ENCODE measurements at places on chromosomes 2 and 18.

GRCh38 chr2:150110548-150110947 lies 376.9 kb downstream of the RND3 start:
- no peak for DNase-seq

DNA sequence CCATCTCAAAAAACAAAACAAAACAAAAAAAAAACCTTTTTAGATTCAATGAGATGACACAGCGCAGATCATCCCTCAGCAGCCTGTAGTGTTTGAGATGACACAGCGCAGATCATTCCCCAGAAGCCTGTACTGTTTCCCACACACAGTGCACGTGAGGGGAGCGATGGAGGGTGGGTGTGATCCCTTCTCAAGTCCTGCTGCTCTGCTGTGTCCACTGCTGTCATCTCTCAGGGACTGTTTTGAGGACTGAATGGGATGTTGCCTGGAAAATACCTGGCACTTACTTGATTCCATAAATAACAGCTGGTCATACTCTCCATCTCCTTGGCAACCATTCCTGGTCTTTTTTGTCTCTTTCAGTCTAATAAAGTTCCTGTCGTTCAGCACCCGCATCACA lies 25.7 kb downstream of the TGOLN2 start:
- no peak for DNase-seq

- DNase-seq = no peak
These were observed 375 bp downstream of the WNT10A start for GRCh38 chr2:218880859-218881594.

DNA sequence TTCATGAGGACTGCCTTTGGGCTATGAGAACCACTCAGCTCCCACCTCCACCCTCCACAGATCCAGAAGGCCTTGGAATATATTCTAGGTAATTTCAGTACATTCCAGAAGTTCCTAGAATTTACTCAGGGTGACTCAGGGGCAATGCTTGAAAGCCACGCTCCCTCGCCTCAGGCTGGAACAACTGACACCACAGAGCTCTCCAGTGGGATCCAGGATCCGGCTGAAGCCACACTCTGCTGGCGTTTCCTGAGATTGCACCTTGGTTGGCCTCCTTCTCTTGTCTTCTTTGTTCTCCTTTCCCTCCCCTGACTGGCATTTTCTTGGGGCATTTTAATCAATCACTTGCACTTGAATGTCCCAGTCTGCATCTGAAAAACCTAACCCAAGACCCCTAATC lies 92.6 kb upstream of the KCNE4 start:
- DNase-seq = no peak

DNA sequence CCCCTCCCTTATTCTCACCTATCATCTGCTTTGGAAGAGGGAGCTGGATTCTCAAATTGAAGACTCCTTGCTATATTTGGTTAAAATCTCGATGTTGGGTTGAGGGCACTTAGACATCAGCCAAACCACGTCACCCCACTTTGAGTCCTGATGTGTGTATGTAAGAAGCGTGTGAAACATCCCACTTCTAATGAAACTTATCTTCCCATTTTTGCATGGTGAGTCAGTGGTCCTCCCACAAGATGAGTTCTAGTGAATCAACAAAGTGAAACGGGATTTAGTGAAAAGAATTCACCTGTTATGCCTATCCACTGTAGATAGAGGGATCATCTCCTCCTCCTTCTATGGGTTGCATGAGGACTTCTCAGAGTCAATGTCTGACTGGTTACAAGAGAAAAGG lies 51.4 kb upstream of the SPRED2 start:
- DNase-seq = no peak

GRCh38 chr2:23684395-23685176 lies 242.3 kb downstream of the ATAD2B start:
- no peak for DNase-seq

DNA sequence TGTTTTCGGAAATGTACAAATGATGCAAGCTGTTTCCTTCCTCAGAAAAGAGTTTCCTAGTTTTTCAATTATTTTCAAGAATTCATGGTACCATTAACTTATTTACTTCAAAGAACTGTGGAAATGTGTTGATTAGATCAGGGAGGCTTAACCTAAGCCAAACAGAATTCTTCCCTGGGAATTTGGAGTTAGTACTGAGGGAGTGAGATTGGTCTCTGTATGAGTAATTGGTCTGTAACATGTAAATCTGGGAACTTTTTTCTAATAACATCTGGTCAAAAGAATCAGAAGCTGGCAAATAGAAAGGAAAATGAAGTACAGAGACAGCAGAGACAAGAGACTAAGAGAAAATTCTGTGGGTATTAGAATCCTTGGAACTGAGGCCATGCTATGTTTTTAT lies 145.8 kb downstream of the BABAM2 start:
- no peak for DNase-seq

GRCh38 chr2:200449149-200449548 lies 60.7 kb downstream of the KCTD18 start:
- no peak for DNase-seq

DNA sequence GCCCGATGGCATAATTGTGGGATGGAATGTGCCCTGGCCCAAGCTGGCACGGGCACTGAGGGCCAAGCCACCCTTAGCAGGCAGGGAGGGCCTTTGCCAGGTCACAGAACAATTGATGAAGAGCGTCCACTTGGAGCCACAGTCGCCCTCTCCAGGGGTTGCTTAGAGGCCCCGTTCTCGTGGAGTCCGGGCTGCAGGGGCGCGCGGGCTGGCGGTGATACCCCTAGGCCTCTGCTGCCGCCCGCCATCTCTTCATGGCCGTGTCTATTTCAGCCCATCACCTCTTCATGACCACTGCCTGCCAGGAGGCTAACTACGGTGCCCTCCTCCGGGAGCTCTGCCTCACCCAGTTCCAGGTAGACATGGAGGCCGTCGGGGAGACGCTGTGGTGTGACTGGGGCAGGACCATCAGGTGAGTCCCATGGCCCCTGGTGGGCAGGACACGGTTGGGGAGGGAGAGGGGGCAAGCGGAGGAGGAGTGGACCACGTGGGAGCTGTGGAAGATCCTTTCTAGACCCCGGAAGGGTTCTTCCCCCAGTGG lies 17.6 kb downstream of the RAMP1 start:
- no peak for DNase-seq

- no peak for DNase-seq
These were observed 224.4 kb downstream of the ZNF385B start for GRCh38 chr2:179636995-179637394.

DNA sequence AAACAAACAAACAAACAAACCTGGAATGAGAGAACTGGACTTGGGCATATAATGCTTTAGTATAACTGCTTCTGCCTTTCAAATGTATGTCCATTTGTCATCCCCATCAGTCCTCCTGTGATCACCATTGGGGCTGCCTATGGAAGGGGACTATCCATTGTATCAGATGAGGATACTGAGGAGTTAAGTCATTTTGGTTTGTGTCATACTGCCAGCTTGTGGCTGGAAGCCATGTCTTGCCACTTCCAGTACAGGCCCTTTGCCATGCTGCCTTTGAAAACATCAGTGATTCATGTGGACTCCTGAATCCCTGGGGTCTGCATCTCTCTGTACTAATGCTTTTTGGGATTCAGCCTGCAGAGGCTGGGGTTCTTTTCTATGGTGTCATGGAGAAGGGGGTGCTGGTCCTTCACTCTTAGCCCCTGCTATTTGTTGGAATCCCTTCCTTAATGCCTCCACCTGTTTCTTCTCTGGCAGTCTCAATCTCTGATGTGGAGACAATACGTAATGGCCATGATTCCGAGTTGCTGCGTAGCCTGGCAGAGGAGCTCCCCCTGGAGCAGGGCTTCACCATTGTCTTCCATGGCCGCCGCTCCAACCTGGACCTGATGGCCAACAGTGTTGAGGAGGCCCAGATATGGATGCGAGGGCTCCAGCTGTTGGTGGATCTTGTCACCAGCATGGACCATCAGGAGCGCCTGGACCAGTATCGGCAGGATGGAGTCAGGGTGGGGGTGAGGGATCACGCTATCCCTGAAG lies 10.6 kb downstream of the PLCD4 start:
- no peak for DNase-seq

GRCh38 chr18:62525608-62526007 lies 2.8 kb downstream of the ZCCHC2 start:
- DNase-seq = no peak

- DNase-seq = no peak
These were observed 4.3 kb downstream of the NLRC4 start for GRCh38 chr2:32260376-32260775.

- no peak for DNase-seq
These were observed 2.0 kb downstream of the NAGK start for GRCh38 chr2:71070294-71071093.

DNA sequence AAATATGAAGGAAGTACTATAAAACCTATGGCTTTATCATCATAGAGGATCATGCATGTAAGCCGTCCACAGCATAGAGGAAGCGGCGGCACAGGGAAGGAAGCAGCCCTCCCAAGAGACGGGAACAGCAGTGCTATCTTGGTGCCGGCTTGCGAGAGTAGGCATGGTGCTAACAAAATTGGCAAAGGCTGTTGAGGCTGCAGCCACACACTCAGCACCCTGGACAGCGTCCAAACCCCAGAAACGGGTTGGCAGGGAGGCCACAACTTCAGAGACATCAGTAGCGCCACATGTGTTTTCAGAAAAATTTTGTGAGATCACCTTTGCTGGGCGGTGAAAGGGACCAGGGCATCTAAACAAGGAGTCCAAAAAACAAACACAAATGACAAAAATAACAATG lies 37.7 kb downstream of the NETO1 start:
- no peak for DNase-seq

DNA sequence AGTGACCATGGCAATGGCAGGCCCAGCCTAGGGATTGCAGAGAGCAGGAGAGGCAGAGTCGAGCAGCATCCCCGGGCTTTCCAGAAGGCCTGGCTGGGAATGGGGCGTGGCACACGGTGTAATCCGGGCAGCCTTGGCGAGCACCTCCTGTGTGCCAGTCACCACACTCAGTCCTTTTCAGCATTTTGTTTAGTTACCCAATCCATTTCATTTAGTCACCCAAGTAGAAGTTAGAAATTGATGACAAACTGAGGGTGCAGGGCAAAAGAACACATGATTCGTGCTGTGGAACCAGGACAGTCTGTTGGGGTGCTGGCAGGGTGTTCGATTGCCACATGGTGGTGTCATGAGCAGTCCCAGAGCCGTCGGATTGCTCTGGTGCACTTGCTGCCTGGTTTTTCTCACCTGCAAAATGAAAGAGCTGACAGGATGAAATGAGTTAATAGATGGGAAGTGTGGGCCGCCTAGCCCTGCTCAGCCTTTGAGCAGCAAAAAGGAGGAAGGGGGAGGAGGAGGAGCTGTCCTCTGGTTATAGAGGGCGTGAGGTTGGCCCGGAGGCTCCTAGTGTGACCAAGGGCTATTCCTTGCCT lies 299.4 kb downstream of the AGAP1 start:
- DNase-seq = no peak

DNA sequence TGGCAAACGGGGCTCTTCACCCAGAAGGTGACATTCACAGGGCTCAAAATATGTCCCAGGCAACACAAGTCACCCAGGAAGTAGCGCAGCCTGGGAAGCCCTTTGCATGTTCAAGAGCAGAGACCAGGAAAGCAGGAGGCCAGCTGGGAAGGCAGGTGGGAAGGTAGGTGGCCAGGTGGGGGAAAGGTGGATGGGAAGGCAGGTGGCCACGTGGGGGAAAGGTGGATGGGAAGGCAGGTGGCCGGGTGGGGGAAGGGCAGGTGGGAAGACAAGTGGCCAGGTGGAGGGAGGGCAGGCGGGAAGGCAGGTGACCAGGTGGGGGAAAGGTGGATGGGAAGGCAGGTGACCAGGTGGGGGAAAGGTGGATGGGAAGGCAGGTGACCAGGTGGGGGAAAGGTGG lies 102.7 kb downstream of the ZNF516 start:
- no peak for DNase-seq

GRCh38 chr2:197108758-197109157 lies 182.3 kb upstream of the PGAP1 start:
- peak; percentile 46 for DNase-seq

DNA sequence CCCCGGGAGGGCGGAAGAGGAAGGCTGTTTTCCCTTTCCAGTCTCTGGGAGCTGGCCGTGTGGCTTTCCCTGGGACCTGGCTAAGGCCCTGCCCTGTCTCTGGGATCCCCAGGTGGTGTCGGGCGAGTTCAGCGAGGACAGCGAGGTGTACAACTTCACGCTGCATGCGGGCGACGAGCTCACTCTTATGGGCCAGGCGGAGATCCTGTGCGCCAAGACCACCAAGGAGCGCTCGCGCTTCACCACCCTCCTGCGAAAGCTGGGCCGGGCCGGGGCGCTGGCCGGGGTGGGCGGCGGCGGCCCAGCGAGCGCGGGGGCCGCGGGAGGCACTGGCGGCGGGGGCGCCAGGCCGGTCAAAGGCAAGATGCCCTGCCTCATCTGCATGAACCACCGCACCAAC lies 11.2 kb downstream of the GAREM2 start:
- DNase-seq = no peak

GRCh38 chr2:58350484-58350883 lies 109.4 kb upstream of the FANCL start:
- no peak for DNase-seq

DNA sequence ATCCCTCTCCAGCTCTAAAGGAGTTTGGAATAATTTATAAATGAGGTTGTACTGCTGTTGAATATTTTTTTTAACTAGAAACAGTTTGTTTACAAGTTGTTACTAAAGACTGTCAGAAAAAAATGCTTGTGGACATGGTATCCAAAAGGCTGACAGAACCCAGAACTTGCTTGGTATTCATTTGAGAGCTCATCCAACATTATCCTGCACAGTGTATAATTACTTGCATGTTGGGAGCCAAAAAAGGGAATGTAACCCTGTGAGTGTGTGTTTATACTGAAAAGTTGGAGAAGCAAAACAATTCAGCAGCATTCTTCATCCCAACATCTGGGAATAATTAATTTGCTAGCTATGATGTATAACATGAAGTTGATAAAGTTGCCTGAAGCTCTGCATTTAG lies 42.1 kb upstream of the EHBP1 start:
- DNase-seq = no peak

DNA sequence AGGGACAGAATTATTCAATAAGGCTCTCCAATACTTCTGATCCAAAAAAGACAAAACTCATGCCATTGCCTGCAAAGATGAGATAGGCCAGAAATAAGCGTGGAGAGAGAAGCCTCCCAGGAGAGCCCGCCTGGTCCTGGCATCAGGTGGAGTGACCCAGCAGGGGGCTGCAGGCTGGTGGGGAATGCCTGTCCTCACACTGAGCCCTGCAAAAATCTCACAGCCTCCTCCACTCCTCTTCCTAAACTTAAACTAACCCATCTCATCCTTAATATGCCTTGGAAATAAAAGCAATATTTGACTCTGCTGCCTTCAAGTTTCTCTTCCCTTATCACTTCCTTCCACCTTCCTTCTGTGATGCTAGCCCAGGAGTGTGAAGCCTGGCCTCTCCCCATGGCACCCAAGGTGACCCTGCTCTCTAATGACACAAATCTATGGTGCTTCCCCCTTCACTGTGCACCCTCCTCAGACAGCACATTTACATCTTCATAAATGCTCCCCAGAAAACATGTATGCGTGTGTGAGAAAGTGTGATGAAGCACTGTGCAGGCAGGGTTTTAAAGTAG lies 218.4 kb downstream of the ANAPC1 start:
- no peak for DNase-seq
